ENCODE measurements at places on chromosomes 2 and 18. TPM values are rescaled to one million over a fixed set of nuclear protein-coding genes. Genes with fewer than 3 reads are reported as not detected.

- H3K27ac ChIP-seq: no peak overlapping the region
- DNase-seq: no peak
- no peaks in the 10 kb centered on the region for H3K4me1 ChIP-seq
- H3K27me3 ChIP-seq: no peaks in the 10 kb centered on the region
- no peak overlapping the region for H3K4me3 ChIP-seq
- no peaks in the 10 kb centered on the region for H3K36me3 ChIP-seq
Observed at GRCh38 chr2:24375349-24376087, 15.2 kb upstream of the ITSN2 start.

SP140L gene
- total RNA-seq: 3.7 TPM

DNA sequence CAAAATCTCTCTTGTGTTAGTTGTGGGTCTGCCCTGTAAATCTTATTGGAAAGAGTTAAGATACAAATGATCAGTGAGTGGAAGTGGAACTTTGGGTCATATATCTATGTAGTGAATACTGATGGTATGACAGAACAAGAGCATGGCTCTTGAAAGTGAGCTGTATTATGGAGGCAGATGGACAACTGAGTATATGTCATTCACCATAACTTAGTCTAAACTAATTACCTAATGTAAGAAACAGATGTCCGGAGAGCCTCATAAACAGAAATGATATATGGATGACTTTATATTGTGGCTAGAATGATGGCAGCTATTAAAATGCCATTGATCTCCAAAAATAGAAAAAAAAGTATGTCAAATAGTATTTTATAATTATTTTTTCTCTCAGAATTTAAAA, 72.4 kb downstream of the FASTKD2 start:
- no peak for DNase-seq
- H3K4me3 ChIP-seq: no peak overlapping the region
- H3K4me1 ChIP-seq: no peaks in the 10 kb centered on the region
- H3K27ac ChIP-seq: no peak overlapping the region

DNA sequence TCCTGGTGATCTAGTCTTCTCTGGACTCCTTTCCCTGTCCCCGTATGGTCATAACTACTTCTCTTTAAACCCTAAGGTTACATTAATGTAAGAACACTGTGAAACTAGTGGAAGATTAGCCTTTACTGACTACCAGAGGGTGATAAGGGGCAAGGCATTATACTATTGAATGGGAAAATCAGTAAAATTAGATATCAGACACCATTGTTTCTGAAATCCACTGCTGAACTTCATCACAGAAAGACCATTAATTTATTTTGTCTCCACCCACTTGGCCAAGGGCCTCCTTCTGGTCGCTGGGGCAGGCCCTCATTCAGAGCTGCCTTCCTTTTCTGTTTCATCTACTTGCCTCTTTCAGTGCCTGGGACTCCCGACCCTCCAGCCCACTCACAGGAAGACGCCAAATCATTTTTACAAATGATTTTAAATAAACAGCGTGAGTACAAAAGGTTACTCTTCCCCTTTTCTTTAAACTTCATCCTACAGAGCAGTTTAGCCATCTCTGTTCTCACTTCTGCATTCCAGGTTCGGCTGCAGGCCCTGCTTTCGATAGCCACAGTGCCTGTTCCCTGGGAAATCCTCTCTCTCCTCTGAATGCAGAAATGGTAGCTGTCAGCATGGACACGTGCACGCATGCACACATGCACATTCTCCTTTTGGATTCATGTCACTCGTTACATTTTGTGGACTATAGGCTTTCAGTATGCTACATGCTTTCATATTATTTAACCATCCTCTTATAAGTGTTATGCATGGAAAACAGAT, 70.3 kb upstream of the DOCK10 start:
- no peak overlapping the region for H3K4me3 ChIP-seq
- H3K4me1 ChIP-seq: peaks cover 30% of the 10 kb centered on the region
- no peaks in the 10 kb centered on the region for H3K36me3 ChIP-seq

- no peak overlapping the region for H3K4me3 ChIP-seq
- no peaks in the 10 kb centered on the region for H3K4me1 ChIP-seq
- no peaks in the 10 kb centered on the region for H3K27me3 ChIP-seq
- no peak overlapping the region for H3K27ac ChIP-seq
- no peaks in the 10 kb centered on the region for H3K36me3 ChIP-seq
- DNase-seq: no peak
Observed at GRCh38 chr18:48819781-48820482, 130.8 kb downstream of the SMAD7 start.

TTR gene
- not detected for total RNA-seq

- H3K27me3 ChIP-seq: no peaks in the 10 kb centered on the region
- H3K4me3 ChIP-seq: peak overlapping the region; percentile 94
- peaks cover 15% of the 10 kb centered on the region for H3K4me1 ChIP-seq
- DNase-seq: peak; percentile 66
- peaks cover 23% of the 10 kb centered on the region for H3K36me3 ChIP-seq
Observed at GRCh38 chr2:224584111-224584784, 915 bp downstream of the CUL3 start.

DNA sequence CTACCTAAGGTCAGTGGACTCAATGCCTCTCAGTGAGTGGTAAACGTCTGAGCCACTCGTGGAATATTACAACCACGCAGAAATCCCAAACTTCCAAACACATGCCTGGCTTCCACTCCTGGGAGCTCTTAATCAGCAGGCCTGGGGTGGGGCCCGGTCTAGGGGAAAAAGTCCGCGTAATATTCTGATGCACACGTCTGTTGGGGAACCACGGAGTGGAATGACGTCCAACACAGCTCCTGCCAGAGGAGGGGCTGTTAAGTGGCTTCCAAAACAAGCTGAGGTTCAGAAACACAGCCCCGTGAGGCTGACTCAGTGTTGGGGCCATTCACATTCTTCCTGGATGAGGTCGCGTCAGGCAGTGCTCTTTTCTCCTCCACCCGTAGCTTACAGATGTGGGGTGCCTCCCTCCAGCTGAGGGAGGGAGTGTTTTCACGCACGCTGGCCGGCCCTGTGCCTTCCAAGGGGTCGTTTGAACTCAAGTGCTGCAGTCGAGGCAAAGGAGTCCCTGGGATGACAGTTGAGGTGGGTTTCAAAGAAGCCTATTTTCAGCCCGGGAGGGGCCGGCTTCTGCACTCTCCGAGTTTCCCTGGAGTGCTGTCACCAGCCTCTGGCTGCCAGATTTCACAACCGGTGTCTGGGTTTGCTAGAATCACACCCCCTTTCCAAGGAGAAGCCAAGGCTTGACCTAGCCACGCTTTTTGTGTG, 73.1 kb downstream of the ACKR3 start:
- H3K36me3 ChIP-seq: no peaks in the 10 kb centered on the region
- H3K27ac ChIP-seq: peak overlapping the region; percentile 7
- no peaks in the 10 kb centered on the region for H3K4me1 ChIP-seq
- DNase-seq: peak; percentile 50
- H3K4me3 ChIP-seq: no peak overlapping the region
- H3K27me3 ChIP-seq: no peaks in the 10 kb centered on the region

DNA sequence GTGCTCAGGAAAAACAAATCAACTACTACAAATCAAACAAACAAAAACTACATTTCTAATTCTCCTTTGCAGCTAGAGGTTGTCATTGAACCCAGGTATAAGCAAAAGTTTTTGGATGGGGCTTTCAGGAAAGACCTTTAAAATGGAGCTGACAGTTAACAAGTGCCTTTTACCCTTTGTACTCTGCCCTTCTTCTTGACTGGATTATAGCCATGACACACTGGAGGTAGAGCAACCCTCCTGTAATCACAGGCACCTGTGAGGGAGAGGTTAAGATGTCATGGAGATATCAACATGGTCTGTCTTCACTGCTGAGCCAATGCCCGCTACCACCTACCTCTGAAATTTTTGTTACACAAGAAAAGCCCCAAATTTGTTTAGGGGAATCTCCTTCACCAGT, 100.0 kb upstream of the GLS start:
- H3K4me1 ChIP-seq: no peaks in the 10 kb centered on the region
- H3K27ac ChIP-seq: no peak overlapping the region
- no peak for DNase-seq

CLEC4F gene
- total RNA-seq: not detected

- no peak for DNase-seq
- no peaks in the 10 kb centered on the region for H3K4me1 ChIP-seq
- H3K27me3 ChIP-seq: no peaks in the 10 kb centered on the region
- H3K27ac ChIP-seq: no peak overlapping the region
- no peaks in the 10 kb centered on the region for H3K36me3 ChIP-seq
Observed at GRCh38 chr2:48541666-48542389, 11.9 kb downstream of the STON1 start.

DNA sequence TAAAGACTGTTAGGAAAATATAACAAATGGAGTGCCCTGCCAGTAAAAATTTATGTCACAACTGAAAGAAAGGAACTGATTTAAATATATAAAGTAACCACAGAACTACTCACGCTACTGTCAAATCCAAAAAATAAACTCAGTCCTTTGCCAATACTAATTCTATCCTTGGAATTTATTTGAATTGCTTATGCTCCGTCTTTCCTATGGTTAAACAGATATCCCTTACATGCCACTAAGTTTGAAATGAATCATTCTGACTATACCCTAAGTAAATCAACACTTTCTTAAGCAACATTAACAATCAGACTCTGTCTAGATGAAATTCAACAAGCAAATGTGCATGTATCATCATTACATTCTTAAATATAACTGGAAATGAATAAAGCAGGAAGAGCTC, 9.8 kb downstream of the HNRNPLL start:
- peaks cover 15% of the 10 kb centered on the region for H3K36me3 ChIP-seq
- H3K4me3 ChIP-seq: no peak overlapping the region
- H3K27ac ChIP-seq: no peak overlapping the region

GRCh38 chr2:74418312-74418711, 3.1 kb downstream of the C2orf81 start:
- no peak overlapping the region for H3K4me3 ChIP-seq
- H3K36me3 ChIP-seq: no peaks in the 10 kb centered on the region
- peaks cover 18% of the 10 kb centered on the region for H3K27me3 ChIP-seq

RAB3GAP1 gene
- 46.2 TPM for total RNA-seq

GRCh38 chr2:38808677-38809076, 30.7 kb downstream of the GEMIN6 start:
- H3K27me3 ChIP-seq: no peaks in the 10 kb centered on the region
- H3K36me3 ChIP-seq: peaks cover 40% of the 10 kb centered on the region
- no peak for DNase-seq
- no peaks in the 10 kb centered on the region for H3K4me1 ChIP-seq

- no peaks in the 10 kb centered on the region for H3K4me1 ChIP-seq
- H3K36me3 ChIP-seq: peaks cover 16% of the 10 kb centered on the region
- no peak overlapping the region for H3K4me3 ChIP-seq
- no peaks in the 10 kb centered on the region for H3K27me3 ChIP-seq
- DNase-seq: no peak
- H3K27ac ChIP-seq: no peak overlapping the region
Observed at GRCh38 chr2:88737385-88737784, 45.9 kb downstream of the RPIA start.

GRCh38 chr2:201978986-201979385, 54.7 kb upstream of the FZD7 start:
- DNase-seq: peak; percentile 71
- H3K27me3 ChIP-seq: no peaks in the 10 kb centered on the region
- no peak overlapping the region for H3K27ac ChIP-seq
- H3K4me3 ChIP-seq: no peak overlapping the region
- H3K4me1 ChIP-seq: peaks cover 6% of the 10 kb centered on the region
